Amniotic stem cell (primary cell): ENCODE measurements at places on chromosomes 13 and 19.

DNA sequence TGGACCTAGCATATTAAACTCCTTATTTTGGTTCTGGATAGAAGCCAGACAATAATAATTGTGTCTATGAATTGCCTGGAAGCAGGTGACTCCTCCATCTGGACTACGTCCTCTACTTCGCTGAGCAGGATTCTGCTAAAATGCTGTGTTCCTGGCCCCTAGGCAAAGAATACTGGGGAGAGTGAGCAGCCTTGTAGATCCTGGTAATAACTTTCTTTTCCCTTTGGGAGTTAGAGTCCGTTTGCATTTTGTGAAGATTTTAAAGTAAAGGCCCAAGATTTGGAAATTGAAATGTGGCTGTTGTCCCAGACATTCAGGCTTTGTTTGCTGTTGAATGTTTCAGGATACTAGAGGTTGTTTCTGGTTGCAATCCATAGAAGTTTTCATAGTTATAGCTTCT, 511.9 kb upstream of the KLF12 start:
- no peak for DNase-seq

- no peak for DNase-seq
Observed at GRCh38 chr19:12484011-12484370, 625 bp downstream of the ZNF709 start.

DNA sequence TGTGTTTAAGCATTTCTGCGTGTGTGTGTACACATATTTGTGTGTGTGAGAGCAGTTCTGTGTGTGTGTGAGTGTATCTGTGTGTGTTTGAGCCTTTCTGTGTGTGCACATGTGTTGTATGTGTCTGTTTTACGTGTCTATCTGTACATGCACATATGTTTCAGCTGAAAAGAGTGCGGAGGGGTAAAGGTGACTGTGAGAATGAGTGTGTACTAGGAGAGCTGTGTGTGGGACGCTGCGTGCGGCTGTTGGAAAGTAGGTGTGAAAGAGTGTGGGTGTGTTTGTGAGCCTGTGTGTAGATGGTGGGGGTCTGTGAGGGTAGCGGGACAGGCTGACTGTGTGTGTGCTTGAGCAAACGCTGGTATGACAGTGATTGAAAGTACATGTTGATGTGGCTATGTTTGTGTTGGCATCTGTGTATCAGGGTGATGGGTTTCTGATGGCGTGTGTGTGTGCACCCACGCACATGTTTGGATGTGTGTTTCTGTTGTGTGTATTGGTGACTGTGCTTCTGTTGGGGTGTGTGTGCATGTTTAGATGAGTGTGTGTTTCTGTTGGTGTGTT, 7.5 kb upstream of the TPM4 start:
- DNase-seq: no peak

- DNase-seq: no peak
Observed at GRCh38 chr19:35206379-35206778, 22.2 kb downstream of the FAM187B start.

- no peak for DNase-seq
Observed at GRCh38 chr13:61148691-61149315, 266.8 kb downstream of the PCDH20 start.

DNA sequence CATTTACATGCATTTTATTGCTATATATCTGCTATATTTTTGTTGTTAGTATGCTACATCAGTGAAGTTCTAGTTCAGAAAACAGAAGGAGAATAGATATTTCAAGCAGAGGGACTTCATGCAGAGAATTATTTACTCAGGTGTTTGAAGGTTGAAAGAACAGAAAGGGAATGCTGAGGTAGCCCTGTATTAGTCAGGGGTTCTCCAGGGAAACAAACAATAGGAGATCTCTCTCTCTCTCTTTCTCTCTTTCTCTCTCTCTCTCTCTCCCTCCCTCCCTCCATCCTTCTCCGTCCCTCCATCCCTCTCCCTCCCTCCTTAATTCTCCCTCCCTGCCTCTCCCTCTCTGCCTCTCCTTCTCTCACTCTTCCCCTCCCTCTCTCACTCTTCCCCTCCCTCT, 114.3 kb upstream of the TDRD3 start:
- DNase-seq: no peak

DNA sequence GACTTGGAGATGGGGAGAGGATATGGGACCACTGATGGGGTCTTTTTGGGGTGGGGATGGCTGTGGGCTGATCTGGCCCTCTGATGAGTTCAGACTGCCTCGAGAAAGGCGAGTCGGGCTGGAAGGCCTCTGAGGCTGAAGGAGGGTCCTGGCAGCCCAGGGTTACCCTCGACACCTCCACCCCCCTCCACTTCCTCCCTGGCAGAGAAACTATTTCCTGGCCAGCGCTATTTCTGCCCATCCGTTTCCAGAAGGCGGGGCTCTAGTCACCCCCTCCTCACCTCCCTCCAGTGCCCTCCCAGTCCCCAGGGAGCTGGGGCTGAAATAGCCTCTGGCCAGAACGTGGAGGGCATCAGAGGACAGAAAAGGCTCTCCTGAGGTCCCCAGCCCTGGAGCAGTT, 9.7 kb downstream of the EXOC3L2 start:
- DNase-seq: no peak

DNA sequence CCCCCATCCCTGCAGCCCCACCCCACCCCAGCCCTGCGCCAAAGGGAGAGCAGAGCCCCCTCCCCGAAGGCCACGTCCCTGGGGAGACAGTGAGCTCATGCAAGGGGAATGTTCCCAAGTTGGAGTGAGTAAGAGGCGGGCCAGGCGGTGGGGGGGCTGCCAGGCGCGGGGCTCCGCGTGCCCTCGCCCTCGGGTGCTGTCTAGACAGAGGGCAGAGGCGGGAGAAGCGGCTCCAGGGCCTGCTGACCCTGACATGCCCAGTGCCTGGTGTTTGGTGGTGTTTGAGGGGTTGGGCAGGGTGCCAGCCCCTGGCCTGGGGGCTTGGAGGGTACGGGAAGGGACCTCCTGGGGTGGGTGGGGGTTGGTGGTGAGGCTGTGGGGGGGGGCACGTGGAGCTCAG, 1.0 kb downstream of the FSTL3 start:
- peak; percentile 58 for DNase-seq

GRCh38 chr19:45265375-45265774, 14.3 kb downstream of the MARK4 start:
- DNase-seq: no peak

GRCh38 chr19:1055886-1056620, 10.9 kb upstream of the ARHGAP45 start:
- DNase-seq: no peak

GRCh38 chr19:33163481-33163880, 30.6 kb upstream of the LRP3 start:
- DNase-seq: no peak

DNA sequence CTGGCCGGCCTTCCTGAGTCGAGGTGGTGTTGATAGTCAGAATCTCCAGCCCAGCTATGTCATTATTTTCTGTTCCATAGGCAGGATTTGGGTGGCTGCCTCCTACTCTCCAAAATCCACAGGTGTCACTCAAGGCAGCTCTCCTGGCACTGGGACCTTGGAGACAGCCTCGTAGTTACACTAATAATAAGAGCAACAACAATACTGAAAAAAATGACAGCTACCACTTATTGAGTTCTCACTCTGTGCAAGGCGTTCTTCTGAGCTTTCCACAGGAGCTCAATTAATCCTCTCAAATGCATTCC, 12.2 kb upstream of the KLK12 start:
- DNase-seq: no peak

GRCh38 chr13:23609874-23610576, 39.8 kb downstream of the TNFRSF19 start:
- DNase-seq: no peak

DNA sequence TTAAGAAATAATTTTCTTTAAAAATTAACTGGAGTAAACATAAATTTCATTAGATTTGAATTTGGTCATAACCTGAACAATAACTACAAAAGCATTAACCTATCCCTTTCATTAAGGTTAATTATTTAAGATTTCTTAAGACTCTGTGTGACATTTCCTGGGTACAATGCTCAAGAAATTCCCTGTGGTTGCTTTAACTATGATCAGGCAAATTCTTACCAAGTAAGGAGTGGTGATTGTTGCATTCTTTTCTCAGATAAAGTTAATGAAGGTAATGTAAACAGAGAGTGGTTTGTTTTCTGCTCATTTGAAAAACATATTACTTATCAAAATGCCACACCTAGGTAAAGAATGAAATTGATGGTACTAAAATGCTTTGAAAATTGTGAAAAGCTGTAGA, 114.8 kb upstream of the MIR17HG start:
- DNase-seq: no peak

DNA sequence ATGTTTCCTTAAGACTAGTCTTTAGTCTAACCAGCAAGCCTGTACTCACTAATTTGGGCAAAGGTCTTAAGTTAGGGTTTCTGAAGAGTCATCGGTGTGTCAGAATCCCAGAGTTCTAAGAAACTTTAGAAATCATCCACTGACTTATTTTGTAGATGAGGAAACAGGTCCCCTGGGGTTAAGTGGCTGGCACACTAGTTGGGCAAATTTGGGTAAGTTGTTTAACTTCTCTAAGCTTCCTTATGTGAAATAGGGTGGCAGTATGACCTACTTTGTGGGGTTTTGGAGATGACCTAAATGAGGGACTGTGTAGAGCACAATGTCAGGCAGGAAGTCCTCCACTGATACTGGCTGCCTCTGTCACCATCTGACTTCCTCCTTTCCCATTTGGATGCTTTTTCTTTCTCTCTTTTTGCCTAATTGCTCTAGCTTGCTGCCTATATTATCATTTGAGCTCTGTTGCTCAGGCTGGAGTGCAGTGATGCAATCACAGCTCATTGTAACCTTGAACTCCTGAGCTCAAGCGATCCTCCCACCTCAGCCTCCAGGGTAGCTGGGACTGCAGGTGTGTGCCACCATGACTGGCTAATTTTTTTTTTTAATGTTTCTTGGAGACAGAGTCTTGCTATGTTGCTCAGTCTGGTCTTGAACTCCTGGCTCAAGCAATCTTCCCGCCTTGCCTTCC, 2.3 kb downstream of the ADGRE3 start:
- no peak for DNase-seq

DNA sequence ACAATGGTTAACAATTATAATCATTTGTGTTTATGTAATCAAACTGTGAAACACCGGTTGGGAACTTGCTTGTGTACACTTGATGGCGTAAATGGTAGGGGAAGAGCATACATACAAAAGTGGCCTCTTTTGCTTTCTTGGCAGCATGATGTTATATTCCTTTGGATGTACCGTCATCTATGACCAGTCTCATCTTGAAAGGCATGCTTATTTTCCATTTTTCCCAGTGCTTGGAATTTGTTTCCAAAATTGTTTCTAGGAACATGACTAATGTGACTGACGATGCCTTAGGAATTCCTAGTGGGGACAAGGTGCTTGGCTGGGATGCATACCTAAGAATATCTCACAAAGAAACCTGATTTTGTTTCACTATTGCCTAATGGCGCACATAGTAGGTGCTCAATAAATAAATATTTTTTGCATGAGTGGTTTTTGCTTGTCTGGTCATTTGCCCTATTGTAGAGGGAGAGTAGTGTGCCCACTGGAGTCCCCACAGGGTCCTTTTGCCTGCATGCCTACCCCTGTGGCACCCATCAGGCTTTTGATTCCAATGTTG, 45.5 kb downstream of the SAE1 start:
- DNase-seq: no peak

GRCh38 chr13:54989418-54989817, 1960.8 kb downstream of the OLFM4 start:
- no peak for DNase-seq

GRCh38 chr13:61795580-61795979, 379.9 kb upstream of the PCDH20 start:
- DNase-seq: no peak

- no peak for DNase-seq
Observed at GRCh38 chr19:43552616-43553015, 19.6 kb downstream of the ZNF575 start.

- DNase-seq: peak; percentile 40
Observed at GRCh38 chr13:98672947-98673613, 79.4 kb downstream of the SLC15A1 start.

GRCh38 chr13:114161644-114162532, 17.2 kb upstream of the CFAP97D2 start:
- no peak for DNase-seq

- DNase-seq: no peak
Observed at GRCh38 chr13:64470751-64471150, 2759.4 kb downstream of the PCDH9 start.

DNA sequence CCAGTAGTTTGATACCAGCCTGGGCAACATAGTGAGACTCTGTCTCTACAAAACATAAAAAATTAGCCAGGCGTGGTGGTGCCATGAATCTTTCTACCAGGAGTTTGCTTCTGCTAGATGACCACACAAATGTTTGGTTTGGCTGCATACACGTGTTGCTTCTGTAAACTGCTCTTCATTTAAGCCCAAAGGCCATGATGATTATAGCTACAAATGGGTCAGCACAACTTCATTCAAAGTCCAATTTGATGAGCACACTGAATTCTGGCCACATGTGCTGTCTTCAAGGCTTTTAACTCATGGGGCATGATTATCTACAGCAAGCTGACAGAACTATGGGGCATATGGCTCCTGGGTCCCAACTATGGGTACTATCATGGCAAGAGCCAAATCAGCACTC, 46.3 kb upstream of the DCT start:
- DNase-seq: no peak

DNA sequence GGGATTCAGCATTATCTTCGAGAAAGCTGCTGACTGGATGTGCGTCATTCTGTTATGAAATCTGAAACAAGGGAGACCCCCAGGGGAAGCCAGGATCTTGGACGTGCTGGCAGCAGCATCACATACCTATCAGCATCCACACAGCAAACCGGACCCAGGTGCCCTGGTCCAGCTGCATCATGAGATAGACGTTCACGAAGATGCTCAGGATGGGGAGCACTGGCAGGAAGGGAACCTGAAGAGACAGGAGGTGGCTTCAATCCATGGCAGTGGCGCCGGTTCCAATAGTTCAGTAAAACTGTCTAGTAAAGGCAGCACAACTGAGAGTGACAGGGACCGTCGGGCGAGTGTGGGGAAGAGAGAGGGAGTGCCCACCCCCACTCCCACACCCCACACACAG, 79.5 kb downstream of the SLC7A1 start:
- DNase-seq: no peak

DNA sequence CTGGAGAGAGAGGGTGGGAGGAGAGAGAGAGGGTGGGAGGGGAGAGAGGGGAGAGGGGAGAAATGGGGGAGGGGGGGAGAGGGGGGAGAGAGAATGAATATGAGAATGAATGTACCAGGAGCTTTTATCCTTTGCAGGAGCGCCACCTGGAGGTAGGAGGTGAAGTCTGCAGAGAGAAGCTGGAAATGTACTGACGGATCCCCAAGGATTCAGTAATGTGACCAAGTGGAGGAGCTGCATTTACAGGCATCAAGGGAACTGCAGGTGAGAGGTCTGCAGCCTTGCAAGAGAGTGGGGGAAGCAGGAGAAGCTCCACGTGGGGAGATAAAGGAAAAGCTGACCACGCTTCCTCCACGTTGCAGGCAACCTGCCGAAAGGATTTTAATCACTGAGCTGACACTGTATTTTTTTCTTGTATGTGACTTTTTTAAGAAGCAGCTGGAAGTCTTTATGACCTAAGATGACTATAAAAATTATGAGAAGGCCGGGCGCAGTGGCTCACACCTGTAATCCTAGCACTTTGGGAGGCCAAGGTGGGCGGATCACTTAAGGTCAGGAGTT, 33.7 kb downstream of the VSTM1 start:
- peak; percentile 32 for DNase-seq
